ENCODE measurements at places on chromosomes 3 and 15.

GRCh38 chr3:151146731-151147091 lies 56.3 kb downstream of the GPR171 start:
- H3K27me3 ChIP-seq = peaks cover 17% of the 10 kb centered on the region
- no peak overlapping the region for H3K4me3 ChIP-seq
- no peaks in the 10 kb centered on the region for H3K36me3 ChIP-seq
- peaks cover 3% of the 10 kb centered on the region for H3K4me1 ChIP-seq

DNA sequence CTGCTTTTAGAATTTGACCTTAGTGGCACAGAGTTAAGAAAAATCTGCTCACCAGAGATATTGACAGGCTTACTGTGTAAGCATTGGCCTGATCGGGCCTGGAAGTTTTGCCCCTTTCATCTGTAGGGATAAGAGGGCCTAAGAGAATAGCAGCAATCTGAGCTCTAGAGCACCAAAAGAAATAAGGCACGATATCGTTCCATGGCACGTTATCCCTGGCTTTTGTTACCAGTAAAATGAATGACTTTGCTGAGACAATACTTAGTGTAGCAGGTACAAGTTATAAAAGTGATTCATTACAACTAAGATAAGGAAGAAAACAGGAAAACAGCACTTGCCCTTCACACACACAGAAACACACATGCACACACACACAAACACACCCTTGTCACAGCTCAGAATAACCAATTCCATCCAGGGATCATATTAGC lies 5.0 kb downstream of the THBS1 start:
- peaks cover 43% of the 10 kb centered on the region for H3K27me3 ChIP-seq
- H3K36me3 ChIP-seq = no peaks in the 10 kb centered on the region
- H3K27ac ChIP-seq = no peak overlapping the region
- no peak for DNase-seq

- no peak overlapping the region for H3K4me3 ChIP-seq
- DNase-seq = no peak
- H3K36me3 ChIP-seq = no peaks in the 10 kb centered on the region
- H3K27me3 ChIP-seq = no peaks in the 10 kb centered on the region
Measured at GRCh38 chr3:21390856-21391255, 360.2 kb downstream of the ZNF385D start.

GRCh38 chr15:25783607-25784540 lies 79.3 kb downstream of the ATP10A start:
- H3K4me1 ChIP-seq = peaks cover 27% of the 10 kb centered on the region
- DNase-seq = peak; percentile 64
- no peak overlapping the region for H3K4me3 ChIP-seq
- no peak overlapping the region for H3K27ac ChIP-seq

DNA sequence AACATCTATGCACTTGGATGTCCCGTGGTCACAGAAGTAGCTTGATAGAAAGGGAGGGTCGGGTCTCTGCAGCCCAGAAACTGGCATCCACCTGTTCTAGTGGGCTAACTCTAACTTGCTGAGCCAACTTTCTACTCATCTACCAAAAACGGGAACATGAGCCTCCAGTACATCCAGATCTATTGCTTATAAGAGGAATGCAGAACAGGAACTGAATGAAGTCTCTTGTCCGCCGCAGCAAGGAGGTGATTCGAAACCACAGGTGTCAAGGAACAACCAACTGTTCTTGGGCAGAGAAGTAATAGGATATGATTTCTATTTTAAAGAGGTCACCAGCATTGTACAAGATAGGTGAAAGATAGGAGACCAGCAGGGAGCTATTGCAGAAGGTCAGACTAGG lies 17.9 kb downstream of the TERC start:
- no peaks in the 10 kb centered on the region for H3K36me3 ChIP-seq
- H3K27me3 ChIP-seq = peaks cover 26% of the 10 kb centered on the region
- H3K27ac ChIP-seq = no peak overlapping the region
- H3K4me1 ChIP-seq = peaks cover 7% of the 10 kb centered on the region
- DNase-seq = no peak

- no peaks in the 10 kb centered on the region for H3K4me1 ChIP-seq
- no peak for DNase-seq
- H3K36me3 ChIP-seq = no peaks in the 10 kb centered on the region
- H3K4me3 ChIP-seq = no peak overlapping the region
- peaks cover 21% of the 10 kb centered on the region for H3K27me3 ChIP-seq
Measured at GRCh38 chr15:39511916-39512260, 69.0 kb upstream of the THBS1 start.

DNA sequence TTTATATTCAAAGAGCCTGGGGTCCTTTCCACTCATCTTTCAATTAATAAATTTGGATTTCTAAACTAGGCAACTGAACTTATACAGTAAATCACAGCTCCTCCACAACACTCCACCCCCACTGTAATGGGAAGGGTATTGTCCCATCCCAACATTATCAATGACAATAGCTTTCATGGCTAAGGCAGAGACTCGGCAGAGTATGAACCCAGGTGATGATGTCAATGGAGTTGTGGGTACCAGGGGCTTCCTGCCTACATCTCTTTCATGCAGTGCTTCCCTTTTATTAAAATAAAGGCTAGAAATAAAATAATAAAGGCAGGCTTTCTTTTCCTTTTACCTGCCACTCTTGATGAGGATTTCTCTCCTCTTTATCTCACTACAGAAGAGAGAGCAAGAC lies 109.5 kb downstream of the ADAM10 start:
- no peaks in the 10 kb centered on the region for H3K27me3 ChIP-seq
- H3K4me1 ChIP-seq = peaks cover 2% of the 10 kb centered on the region
- no peak overlapping the region for H3K27ac ChIP-seq
- DNase-seq = no peak
- H3K36me3 ChIP-seq = peaks cover 47% of the 10 kb centered on the region

DNA sequence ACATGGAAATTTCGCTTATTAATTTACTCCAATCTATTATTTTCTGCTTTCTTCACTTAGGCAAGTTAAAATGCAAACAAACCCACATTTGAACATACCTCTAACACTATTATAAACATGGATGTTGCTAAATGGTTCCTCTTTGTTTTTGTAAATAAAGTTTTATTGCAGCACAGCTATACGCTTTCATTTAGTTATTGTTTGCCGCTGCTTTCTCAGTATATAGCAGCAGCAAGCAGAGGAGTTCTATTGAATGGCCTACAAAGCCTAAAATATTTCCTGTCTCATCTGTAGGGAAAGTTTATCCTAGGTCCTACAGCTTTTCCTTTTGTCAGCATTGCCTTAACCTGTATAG lies 7.9 kb upstream of the CHD2 start:
- H3K27me3 ChIP-seq = no peaks in the 10 kb centered on the region
- no peak for DNase-seq
- peak overlapping the region; percentile 31 for H3K4me3 ChIP-seq
- no peak overlapping the region for H3K27ac ChIP-seq
- H3K4me1 ChIP-seq = peaks cover 83% of the 10 kb centered on the region

- H3K27ac ChIP-seq = no peak overlapping the region
- DNase-seq = no peak
- H3K36me3 ChIP-seq = peaks cover 12% of the 10 kb centered on the region
- H3K4me1 ChIP-seq = no peaks in the 10 kb centered on the region
- no peaks in the 10 kb centered on the region for H3K27me3 ChIP-seq
Measured at GRCh38 chr3:38404286-38404685, 49.4 kb upstream of the ACVR2B start.

- no peak overlapping the region for H3K27ac ChIP-seq
- no peaks in the 10 kb centered on the region for H3K36me3 ChIP-seq
- no peak overlapping the region for H3K4me3 ChIP-seq
- no peak for DNase-seq
Measured at GRCh38 chr3:172629470-172629869, 81.4 kb downstream of the NCEH1 start.

DNA sequence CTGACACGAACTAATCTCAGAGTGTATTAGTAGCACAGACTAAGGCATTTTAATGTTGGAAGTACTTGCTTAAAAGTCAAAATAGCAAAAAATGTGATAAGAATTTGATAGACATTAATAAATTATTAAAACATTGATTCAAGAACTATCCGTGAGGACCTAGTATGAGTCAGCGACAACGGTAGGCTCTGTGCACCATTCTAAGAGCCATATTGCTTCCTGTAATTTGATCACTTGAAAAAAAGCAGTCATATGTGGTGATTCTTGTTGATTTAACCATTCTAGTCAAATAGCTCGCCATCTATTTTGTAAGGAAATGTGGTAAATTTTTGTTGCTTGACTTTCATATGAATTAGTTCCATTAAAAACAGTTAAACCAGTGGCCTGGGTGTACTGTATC lies 534.9 kb upstream of the ARRDC4 start:
- H3K27ac ChIP-seq = no peak overlapping the region
- no peaks in the 10 kb centered on the region for H3K36me3 ChIP-seq
- H3K4me3 ChIP-seq = no peak overlapping the region
- DNase-seq = no peak
- H3K4me1 ChIP-seq = no peaks in the 10 kb centered on the region

DNA sequence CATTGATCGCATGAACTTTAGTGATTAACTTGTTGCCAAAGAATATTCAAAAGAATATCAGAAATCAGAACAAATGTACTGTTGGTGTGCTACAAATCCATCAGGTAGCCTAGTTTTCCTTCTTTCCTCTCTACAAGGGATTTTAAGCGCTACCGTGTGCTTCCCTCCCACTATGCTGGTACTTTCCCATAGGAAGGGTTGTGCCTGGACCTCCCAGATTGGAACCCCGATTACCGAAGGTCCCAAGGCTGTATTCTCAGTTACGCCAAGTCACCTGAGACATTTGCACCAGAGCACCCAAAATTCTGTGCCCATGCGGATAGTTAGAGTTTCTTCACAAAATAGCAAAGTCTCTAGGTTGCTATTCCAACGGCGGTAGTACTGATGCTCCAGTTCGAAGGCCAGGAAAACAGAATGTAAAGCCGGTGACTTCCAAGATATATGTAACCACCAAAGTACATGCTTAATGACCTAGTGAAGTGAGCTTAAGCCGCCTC lies 23.4 kb upstream of the GATM start:
- peaks cover 39% of the 10 kb centered on the region for H3K4me1 ChIP-seq
- DNase-seq = no peak
- peak overlapping the region; percentile 97 for H3K4me3 ChIP-seq
- peak overlapping the region; percentile 94 for H3K27ac ChIP-seq
- H3K27me3 ChIP-seq = no peaks in the 10 kb centered on the region
- peaks cover 12% of the 10 kb centered on the region for H3K36me3 ChIP-seq

GRCh38 chr15:73050561-73051295 lies 1.5 kb upstream of the NEO1 start:
- peaks cover 9% of the 10 kb centered on the region for H3K4me1 ChIP-seq
- no peaks in the 10 kb centered on the region for H3K36me3 ChIP-seq

GRCh38 chr3:171806200-171807128 lies 3.8 kb downstream of the PLD1 start:
- peaks cover 14% of the 10 kb centered on the region for H3K4me1 ChIP-seq
- H3K27ac ChIP-seq = no peak overlapping the region
- no peak overlapping the region for H3K4me3 ChIP-seq
- DNase-seq = no peak
- H3K27me3 ChIP-seq = peaks cover 46% of the 10 kb centered on the region
- no peaks in the 10 kb centered on the region for H3K36me3 ChIP-seq

GRCh38 chr15:72835294-72835890 lies 51.8 kb upstream of the ADPGK start:
- DNase-seq = no peak
- no peak overlapping the region for H3K27ac ChIP-seq
- peaks cover 21% of the 10 kb centered on the region for H3K27me3 ChIP-seq
- H3K4me3 ChIP-seq = no peak overlapping the region
- no peaks in the 10 kb centered on the region for H3K4me1 ChIP-seq

GRCh38 chr15:66833803-66834202 lies 131.8 kb downstream of the SMAD6 start:
- H3K36me3 ChIP-seq = no peaks in the 10 kb centered on the region
- H3K4me3 ChIP-seq = no peak overlapping the region
- H3K27me3 ChIP-seq = peaks cover 10% of the 10 kb centered on the region
- no peak overlapping the region for H3K27ac ChIP-seq
- DNase-seq = no peak

- H3K27ac ChIP-seq = no peak overlapping the region
- H3K4me3 ChIP-seq = no peak overlapping the region
- no peaks in the 10 kb centered on the region for H3K4me1 ChIP-seq
Measured at GRCh38 chr15:32981536-32981935, 213.0 kb downstream of the FMN1 start.

DNA sequence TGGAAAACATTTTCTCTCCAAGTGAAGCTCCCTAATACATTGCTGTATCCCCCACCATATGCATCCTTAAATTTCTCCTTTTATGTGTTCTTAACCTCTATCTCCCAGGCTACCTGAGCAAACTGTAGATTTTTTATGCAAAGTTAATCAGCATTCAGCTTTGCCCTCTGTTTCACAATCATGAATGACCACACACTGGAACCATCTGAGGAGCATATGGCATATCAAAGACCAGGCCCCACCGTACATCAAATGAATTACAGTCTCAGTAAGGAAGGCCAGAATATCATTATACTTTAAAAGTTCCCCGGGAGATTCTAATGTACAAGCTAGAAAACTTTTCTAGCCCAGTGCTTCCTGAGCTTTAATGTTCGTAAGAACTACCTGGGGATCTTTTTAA lies 115.5 kb upstream of the NECTIN3 start:
- H3K4me1 ChIP-seq = no peaks in the 10 kb centered on the region
- no peak overlapping the region for H3K4me3 ChIP-seq
- DNase-seq = no peak

GRCh38 chr3:127107491-127108375 lies 85.2 kb upstream of the PRR23E start:
- no peak overlapping the region for H3K4me3 ChIP-seq
- no peak overlapping the region for H3K27ac ChIP-seq
- no peak for DNase-seq
- no peaks in the 10 kb centered on the region for H3K36me3 ChIP-seq
- peaks cover 4% of the 10 kb centered on the region for H3K27me3 ChIP-seq
- H3K4me1 ChIP-seq = no peaks in the 10 kb centered on the region

GRCh38 chr15:56672721-56673120 lies 60.6 kb downstream of the ZNF280D start:
- no peak overlapping the region for H3K27ac ChIP-seq
- H3K27me3 ChIP-seq = no peaks in the 10 kb centered on the region
- no peak overlapping the region for H3K4me3 ChIP-seq
- no peaks in the 10 kb centered on the region for H3K4me1 ChIP-seq
